ENCODE measurements at places on chromosomes 3 and 15. TPM values are rescaled to one million over a fixed set of nuclear protein-coding genes. Genes with fewer than 3 reads are reported as not detected.

GRCh38 chr3:70943886-70944285 lies 631.4 kb upstream of the MDFIC2 start:
- DNase-seq, result no peak

DNA sequence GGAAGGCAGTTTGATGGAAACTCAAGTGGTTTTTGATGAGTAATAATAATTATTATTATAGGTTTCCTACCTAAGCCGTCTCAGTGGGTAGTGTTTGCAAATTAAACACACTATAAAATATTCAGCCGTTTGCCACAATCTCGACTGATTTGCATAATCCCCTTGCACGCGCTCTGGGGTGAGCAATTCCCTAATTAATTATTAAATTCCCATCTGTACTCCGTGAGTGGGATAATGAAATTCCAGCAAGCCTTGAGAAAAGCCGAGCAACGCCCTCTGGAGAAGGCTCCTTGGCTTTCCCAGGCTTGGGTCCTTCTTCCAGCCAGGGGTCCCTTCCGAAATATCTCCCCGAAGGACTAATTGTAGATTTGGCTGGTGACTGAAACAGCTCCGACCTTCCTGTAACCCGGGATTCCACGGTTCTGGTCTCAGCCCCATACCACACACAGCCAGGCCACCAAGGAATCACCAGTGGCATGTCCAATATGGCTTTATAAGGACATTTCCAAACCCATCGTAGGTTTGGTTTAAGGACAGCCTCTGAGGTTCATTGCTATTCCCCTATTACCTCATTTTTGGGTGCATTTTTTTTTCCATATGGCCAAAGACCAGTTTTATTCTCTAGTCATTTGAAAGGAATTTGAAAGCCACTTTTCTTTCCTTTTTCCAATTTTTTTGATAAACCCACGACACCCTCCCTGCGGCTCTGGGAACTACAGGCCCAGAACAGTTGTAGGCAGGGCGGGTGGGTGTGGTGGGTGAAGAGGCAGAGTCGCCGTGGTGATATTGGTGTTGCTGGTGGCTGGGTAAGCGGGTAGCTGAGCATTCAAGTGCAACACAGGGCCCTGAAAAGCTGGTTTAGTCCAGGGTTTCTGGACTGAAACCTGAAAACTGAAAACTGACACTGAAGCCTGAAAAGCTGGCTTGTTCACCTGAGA lies 33.2 kb upstream of the RGMA start:
- DNase-seq, result no peak

DNA sequence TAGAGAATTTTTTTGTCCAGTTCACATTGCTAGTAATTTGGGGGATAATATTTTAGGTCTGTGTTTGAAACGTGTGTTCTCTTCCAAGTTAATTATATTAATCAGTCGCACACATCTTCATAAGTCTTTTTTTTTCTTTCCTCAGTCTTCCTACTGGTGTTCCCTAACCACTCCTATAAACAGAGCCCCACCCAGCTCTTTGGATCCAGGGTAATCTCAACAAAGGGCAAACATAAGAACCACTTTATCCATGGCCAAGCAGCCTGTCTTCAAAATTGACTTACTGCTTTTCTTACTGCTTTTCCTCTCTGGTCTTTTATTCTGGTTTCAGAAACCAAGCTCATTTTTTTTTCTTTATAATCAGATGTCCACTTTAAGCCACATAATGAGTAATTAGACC lies 266.8 kb upstream of the NECTIN3 start:
- no peak for DNase-seq

DNA sequence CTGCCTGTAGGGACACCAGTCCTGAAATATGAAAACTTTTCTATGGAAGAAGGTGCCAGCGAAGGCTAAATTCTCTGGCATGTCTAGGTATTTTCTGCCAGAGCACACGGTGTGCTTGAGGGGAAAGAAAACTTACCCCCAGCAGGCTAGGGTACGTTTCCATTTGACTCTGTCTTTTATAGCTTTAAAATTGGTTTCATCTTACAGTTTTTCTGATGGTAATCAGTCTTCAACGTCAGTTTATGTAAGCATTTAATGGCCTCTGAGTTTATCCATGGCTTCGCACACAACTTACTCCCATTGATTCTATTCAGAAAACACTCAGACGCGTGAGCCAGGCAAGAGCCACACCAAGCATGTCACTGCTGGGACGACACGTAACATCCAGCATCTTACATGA lies 249.7 kb downstream of the ADAMTS17 start:
- DNase-seq, result no peak

Gene DNAH12
- total RNA-seq, result under 0.01 TPM

DNA sequence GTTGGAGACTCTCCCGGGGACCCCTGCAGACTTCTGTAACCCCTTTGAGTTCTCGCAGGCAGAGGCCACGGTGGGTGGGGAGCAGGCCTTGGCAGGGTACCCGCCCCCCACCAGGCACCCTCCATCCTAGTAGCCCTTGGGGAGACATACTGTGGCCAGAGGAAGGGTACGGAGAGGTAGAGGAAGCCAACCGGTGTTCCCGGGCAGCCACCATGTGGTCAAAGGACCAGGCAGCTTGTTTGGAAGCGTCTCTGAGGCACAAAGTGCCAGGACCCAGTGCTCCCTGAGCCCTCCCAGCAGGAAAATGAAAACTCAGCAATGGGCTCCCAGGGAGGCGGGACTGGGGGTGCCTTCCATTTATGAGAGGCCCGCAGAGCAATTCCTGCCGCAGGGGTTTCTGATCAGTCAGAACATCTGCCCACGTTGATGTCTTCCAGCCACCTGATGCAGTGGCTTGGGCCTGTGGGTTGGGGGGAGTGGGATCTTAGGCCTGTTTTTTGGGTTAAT lies 53.0 kb upstream of the CGNL1 start:
- no peak for DNase-seq

Gene PDE8A
- 85.3 TPM for total RNA-seq

Gene LRRC3B
- not detected for total RNA-seq

DNA sequence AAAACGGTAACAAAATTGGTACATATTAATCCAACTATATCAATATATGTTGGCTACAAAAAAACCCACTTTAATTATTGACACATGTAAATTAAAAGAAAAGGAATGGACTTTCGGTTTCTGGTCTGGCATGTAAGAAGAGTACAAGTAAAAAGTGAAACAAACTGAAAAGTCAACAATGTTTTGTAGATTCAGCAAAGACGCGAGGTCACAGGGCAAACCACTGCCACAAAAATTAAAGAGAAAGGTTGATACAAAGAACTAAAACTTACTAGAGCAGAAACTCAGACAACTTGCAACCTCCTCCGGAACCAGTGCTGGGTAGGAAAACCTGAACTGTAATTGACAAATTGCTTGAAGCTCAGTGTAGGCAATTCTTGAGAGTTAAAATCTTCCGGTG lies 110.6 kb upstream of the ARPP21 start:
- DNase-seq, result no peak

DNA sequence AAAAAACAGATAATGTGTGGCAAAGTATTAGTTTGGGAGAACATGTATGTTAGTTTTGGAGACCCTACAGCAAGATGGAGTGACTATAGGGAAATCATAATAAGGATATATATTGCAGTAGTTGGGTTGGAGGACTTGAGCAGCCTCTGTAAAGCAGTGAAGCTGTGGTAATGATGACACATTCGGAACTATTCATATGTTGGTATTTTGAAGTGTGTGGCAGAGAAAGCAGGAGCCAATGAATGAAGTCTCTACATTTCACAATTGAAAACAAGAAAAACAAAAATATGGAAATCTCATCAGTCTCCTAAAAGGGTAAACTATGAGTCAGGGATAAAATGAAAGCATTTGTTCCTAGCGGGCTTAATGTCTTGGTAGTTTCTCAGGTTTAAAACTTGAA lies 645.9 kb downstream of the OTOL1 start:
- no peak for DNase-seq

DNA sequence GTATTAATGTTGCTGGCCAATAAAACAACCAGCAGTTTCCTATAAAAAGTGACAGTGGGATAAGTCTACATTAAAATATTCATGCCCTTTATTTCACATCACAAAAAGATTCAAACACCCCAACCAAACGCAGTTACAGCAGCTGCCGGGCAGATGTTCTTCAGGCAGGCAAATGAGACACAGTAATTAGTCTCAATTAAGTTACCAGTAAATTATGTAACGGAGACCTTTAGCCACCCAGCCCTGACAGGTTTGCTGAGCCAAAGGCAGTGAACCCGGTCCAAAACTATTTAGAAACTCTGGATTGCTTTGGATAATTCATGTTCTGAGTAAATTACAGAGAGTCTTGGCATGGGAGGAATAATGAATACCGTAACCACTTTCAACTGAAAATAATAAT lies 289.2 kb upstream of the LYSMD4 start:
- no peak for DNase-seq

Gene LXN
- total RNA-seq, result 93.8 TPM

DNA sequence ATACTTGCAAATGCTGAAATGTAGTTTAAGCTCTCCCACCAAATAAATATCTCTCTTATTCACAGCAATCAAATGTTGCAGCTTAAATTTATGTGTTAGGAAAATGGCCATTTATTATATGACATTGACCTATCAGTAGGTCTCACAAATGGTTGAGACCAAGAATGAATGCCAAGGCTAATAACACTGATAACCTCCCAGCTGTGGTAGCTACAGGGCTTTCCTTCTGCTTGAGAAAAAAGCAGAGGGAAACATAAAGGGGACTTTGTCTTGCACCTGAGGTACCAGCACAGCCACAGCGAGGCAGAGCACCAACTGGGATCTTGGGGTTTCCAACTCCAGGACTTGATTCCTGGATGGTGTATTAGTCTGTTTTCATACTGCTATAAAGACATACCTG lies 73.1 kb upstream of the TTC14 start:
- DNase-seq, result no peak

GRCh38 chr15:72809329-72809728 lies 25.8 kb upstream of the ADPGK start:
- no peak for DNase-seq

Gene SNTN
- not detected for total RNA-seq

DNA sequence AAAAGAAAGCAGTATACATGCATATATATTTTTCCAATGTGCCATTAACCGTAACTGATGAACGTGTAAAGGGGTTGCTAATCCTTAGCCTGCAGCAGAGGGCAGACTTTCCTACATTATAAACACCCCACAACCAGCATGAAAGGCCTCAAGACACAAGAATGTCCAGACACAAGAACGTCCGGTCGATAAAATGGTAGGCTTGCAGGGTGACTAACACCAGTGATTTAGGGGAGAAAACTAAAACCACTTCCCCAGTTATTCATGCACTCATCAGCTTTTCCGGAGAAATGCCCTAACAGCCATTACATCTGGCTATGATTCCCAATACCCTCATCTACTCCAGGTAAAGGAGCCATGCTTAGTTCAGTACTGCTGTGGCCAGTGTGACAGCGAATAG lies 57.4 kb downstream of the LRTM1 start:
- no peak for DNase-seq

DNA sequence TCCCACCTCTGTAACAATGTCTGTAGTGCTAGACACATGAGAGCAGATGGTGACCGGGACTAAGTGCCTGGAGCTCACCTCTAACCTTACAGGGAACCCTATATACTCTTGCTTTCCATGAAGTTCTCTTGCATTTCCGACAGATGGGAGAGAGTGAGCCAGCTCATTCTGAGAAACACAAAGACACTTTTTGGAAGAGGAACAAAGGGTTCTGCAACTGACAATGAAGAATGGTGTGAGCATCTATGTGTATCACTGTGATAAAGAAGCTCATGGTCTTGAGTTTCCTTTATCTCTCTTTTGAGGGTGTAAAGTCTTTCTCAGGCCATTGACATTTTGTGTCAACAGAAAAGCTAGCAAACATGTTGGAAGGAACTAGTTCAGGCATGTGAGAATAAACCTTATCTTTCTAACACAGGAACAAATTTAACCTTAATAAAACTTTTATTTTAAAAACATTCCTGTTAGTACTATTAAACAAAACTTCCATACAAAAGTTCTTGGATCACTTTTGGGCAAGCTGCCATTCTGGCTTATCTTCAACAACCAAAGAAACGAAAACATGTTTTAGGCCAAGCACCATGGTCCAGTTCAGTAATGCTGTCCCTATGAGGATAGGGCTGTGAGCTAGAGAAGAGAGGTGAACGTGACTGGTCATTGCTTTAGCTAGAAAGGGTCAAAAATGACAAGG lies 142.7 kb downstream of the THRB start:
- no peak for DNase-seq

Gene EPHB1
- total RNA-seq, result 2.4 TPM

Gene GOLGA8T
- total RNA-seq, result not detected

- peak; percentile 58 for DNase-seq
Measured at GRCh38 chr3:124552224-124552623, 178.0 kb upstream of the UMPS start.

Gene SLC51B
- total RNA-seq, result not detected

- DNase-seq, result peak; percentile 84
Measured at GRCh38 chr3:119305286-119305685, 11.1 kb downstream of the ARHGAP31 start.

- no peak for DNase-seq
Measured at GRCh38 chr15:39323706-39324105, 257.2 kb upstream of the THBS1 start.

GRCh38 chr3:23964537-23965235 lies 19.6 kb downstream of the NR1D2 start:
- no peak for DNase-seq

DNA sequence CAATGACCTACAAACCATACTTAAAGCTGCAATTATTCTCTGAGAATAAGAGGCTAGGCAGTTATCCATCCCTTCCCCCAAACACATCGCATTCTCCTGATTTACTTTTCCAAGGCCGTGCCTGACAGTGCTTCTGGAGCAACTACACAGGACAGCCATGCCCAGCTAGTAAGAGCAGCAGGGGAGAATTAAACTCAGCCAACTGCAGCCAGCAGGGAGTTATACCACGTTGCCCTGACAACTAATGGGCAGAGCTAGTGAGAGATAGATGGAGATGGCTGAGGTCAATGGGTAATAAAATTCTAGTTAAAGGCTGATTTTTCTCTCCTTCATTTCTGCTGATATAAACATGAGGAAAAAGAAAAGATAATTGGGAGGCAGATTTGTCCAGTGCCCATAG lies 193.8 kb upstream of the PPP2R3A start:
- DNase-seq, result no peak

Gene ST6GAL1
- 126 TPM for total RNA-seq

Gene ZIC1
- under 0.01 TPM for total RNA-seq

GRCh38 chr15:89360294-89360971 lies 25.8 kb upstream of the POLG start:
- DNase-seq, result no peak

DNA sequence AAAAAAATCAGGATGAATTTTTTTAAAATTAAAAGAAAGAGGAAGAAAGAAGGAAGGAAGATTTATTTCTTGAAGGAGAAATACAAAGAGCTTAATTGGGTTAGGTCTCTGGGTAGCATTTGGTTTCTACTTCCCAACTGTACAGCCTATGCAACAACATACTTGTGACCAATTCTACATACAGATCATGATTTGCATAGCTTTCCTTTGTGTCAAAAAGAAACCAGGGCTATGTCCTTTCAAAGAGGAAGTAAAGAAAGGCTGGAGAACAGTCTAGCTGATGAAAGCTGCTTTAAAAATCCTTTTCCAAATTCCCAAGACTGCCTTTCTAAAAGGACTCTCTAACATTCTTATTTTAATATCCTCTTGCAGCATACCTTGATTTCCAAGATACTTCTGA lies 6.1 kb upstream of the HGD start:
- no peak for DNase-seq
